ENCODE measurements at places on chromosomes 4 and X.

- no peak for DNase-seq
Measured at GRCh38 chr4:62644372-62644771, 1444.2 kb downstream of the ADGRL3 start.

- DNase-seq: no peak
Measured at GRCh38 chrX:101429934-101430333, 21.9 kb downstream of the HNRNPH2 start.

GRCh38 chr4:120844528-120844921 lies 78.0 kb downstream of the PRDM5 start:
- DNase-seq: no peak

GRCh38 chr4:129428454-129428853 lies 332.5 kb downstream of the C4orf33 start:
- DNase-seq: no peak

- DNase-seq: no peak
Measured at GRCh38 chr4:3388471-3389232, 53.1 kb upstream of the HGFAC start.
